ENCODE measurements at places on chromosomes 7 and 10.

DNA sequence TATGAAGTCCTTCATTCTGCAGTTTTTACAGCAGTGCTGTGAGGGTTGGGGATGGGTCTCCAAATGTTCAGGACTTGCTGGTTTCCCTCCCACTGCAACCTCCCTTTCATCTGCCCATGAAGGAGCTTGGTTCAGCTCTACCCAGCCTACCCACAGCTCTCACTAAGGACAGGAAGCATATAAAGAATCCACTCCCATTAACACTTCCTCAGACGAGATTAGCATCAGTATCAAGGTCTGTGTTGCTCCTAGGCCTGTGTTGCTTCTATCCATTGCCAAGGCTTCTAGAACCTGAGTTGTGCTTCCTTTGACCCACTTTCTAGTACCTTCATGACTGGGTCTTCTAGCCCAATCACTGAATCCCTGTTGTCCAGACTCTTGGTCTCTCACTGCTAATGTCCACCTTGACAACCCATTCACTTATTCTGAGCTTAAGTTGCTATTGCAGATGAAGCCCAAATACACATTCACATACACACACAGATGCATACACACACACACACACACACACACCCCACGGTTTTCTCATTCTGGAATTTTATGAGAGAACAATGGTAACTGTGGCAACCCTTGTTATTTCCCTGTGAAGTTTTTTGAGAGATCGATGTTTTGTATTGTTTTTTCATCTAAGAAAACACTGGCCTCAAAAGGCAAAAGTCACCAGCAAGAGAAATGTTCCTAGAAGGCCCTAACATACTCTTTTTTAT, 248.1 kb downstream of the MTERF1 start:
- DNase-seq: no peak

DNA sequence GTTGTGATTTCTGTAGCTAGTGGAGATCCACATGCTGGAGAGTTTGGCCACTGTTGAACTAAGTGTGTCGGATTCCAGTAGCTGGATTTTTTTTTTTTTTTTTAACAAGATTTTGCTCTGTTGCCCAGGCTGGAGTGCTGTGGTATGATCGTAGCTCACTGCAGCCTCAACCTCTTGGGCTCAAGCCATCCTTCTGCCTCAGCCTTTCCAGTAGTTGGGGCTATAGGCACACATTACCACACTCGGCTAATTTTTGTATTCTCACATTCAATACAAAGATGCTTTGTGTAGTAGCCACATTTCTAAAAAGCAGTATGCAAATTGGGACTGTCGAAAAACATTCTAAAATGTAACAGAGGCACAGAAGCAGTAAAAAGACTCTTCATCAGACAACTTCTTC, 63.5 kb downstream of the RABGEF1 start:
- DNase-seq: no peak

GRCh38 chr10:784403-785088, 95.1 kb upstream of the DIP2C start:
- DNase-seq: peak; percentile 48

GRCh38 chr10:86311190-86311589, 55.4 kb downstream of the GRID1 start:
- DNase-seq: no peak

GRCh38 chr10:72126184-72126871, 38.0 kb upstream of the SPOCK2 start:
- no peak for DNase-seq

GRCh38 chr7:157541295-157542067, 204.7 kb downstream of the DNAJB6 start:
- DNase-seq: no peak

DNA sequence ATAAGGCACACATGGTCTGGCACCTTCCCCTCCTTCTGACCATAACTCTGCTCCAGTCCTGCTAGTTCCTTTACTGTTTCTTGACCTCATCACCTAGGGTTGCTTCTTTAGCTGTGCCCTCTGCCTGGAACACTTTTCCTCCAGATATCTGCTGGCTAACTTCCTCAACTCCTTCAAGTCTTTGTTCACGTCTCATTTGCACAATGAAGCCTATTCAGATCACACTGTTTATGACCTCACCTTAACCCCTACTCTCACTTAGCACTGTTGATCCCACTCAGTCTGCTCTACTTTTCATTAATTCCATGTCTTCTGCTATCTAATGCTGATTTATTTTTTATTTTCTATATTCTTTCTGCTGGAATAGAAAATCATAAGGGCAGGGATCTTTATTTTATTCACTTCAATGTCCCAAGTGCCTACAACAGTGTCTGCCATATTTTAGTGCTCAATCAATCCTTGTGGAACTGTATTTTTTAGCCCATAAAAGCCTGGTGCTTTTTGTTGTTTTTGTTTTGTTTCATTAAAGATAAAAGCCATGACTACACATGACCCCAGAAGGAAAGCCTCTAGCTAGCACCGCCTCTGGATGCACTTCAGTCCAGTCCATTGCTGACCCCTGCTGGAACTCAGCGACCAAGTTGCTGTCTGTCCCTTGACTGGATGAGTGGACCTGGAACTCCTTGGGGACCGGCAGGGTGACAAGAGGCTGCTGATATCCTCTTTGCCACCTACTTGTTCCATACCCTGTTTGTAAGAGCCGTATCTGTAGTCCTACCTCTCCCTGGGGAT, 12.3 kb downstream of the KLF14 start:
- DNase-seq: no peak

DNA sequence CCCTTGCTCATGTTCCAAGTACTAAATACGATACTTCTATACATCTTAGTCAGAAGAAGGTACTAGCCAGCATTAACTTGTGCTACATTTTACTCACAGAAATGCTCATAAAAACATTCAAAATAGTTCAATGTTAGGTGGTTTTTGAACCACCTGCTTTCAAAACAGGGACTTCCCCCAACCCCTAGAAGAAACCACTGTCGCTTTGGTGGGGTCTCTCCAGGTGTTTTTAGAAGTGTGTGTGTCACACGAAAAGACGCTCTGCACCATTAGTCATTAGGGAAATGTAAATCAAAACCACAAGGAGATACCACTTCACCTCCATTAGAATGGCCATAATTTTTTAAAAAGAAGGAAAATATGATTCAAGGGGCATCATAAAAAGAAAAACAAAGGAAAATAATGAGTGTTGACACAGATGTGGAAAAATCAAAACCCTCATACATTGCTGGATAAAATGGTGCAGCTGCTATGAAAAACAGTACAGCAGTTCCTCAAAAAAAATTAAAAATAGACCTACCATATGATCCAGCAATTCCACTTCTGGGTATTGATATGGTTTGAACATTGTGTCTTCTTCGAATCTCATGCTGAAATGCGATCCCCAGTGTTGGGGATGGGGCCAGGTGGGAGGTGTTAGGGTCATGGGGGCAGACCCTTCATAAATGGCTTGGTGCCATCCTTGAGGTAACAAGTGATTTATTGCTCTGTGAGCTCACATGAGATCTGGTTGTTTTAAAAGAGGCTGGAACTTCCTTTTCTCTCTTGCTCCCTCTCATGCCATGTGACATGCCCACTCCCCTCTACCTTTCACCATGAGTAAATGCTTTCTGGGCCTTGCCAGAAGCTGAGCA, 74.2 kb downstream of the MALSU1 start:
- DNase-seq: peak; percentile 11

- no peak for DNase-seq
Measured at GRCh38 chr10:62696798-62697197, 107.7 kb upstream of the ADO start.

- DNase-seq: no peak
Measured at GRCh38 chr10:52597189-52597863, 175.3 kb downstream of the MBL2 start.

GRCh38 chr10:100020142-100020885, 10.6 kb upstream of the DNMBP start:
- DNase-seq: no peak

DNA sequence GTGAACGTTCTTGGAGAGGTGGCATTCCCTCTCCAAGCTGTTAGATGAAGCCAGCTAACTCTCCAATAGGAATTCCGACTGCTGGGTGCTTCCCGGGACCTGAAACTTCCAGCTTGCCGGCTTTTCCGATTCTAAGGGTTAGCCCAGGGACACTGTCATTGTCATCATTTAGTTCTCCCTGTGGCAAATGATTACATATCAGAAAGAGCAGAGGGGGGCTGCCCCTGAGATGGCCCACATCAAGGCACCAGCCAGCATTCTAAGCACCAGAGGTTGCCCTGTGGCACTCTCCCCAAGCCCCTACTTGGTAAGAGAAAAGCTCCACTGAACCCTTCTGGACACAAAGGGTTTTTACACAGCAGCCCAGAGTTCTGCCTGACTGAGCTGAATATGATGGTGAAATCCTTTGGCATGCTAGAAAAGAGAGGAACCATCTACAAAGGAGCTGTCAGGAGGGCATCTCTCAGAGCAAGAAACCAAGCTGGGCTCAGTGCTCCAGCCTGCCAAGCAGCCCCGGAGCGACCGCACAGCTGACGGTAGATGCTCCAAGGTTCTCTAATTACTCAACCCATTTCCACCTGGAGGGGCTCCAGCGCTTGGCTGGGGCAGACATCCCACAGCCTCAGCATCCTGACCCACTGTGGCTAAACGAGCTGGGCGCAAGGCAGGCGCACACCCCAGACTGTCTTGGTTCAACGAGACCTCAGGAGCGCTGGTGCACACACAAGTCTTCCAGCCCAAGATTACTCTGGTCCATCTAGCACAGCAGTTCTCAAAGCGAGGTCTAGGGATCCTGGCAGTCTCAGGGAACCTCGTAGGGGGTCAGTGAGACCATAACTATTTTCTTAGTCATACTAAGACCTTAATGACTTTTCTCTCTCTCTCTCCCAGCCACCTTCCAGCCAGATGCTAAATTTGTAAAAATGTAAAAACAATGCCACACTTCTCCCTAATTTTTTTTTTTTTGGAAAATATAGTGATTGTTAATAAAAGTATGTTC, 160.5 kb downstream of the GFRA1 start:
- DNase-seq: no peak

GRCh38 chr7:27171637-27172314, 2.3 kb downstream of the HOXA10 start:
- DNase-seq: no peak

- DNase-seq: no peak
Measured at GRCh38 chr10:124523901-124524300, 62.3 kb downstream of the LHPP start.

GRCh38 chr7:45495618-45496017, 78.5 kb upstream of the ADCY1 start:
- DNase-seq: no peak

- no peak for DNase-seq
Measured at GRCh38 chr7:140033036-140033435, 29.7 kb downstream of the PARP12 start.

DNA sequence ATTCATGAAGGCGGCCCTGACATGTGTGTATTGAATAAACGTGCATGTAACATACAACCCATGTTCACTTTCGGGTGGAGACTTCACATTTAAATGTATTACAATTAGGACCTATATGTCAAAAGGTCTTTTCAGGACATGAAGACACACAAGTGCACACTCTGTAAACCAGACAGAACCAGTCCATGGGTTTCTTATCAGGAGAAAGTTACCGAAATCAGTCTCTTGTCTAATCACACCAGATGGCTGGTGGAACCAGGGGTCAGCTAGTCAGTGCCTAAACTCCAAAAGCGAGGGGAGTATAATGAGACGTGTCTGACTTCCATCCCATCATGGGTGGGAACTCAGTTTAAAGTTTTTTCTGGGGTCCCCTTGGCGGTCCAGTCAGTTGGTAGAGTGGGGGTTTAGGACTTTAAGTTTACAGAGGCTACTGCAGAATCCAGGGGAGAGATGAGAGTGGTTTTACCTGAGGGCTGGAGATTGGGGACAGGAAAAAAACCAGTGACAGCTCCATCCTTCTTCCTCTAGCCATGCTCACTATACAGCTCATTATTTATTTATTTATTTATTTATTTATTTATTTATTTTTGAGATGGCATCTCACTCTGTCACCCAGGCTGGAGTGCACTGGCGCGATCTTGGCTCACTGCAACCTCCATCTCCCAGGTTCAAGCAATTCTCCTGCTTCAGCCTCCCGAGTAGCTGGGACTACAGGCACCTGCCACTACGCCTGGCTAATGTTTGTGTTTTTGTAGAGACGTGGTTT, 251.3 kb upstream of the LYZL1 start:
- no peak for DNase-seq

DNA sequence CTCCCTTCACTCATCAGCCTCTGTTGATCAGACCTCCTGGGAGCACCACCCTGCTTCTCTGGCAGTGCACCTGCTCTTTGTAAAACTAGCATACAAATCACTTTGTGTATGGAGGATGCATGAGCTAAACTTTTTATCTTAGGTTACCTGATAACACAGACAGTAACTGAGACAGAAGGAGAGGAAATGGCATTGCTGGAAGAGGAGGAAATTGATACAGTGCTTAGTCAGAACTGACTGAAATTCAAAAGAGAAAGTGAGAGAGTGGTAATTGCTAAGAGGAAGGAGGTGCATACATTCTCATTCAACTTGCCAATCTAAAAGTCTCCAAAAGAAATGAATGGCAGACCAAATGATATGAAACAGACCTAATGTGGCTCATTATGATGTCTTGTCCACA, 1120.7 kb downstream of the GATA3 start:
- peak; percentile 52 for DNase-seq

DNA sequence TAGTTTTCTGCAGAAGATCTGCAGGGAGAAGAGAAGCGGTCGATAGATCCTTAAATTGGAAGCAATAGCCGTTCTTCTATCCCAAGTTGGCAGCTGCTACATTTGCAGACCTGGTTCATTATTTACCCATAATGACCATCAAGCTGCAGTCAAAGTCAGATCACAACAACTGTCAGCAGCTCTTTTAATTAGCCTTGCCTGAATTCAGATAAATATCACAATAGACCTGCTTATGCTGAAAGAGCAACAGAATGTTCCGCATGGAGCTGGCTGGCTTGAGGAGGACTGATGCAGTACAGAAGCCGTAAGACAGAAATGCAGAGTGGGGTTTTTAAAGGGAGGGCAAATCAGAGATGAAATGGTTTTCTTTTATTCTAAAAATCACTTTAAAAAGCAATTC, 109.4 kb downstream of the HIBADH start:
- DNase-seq: no peak

DNA sequence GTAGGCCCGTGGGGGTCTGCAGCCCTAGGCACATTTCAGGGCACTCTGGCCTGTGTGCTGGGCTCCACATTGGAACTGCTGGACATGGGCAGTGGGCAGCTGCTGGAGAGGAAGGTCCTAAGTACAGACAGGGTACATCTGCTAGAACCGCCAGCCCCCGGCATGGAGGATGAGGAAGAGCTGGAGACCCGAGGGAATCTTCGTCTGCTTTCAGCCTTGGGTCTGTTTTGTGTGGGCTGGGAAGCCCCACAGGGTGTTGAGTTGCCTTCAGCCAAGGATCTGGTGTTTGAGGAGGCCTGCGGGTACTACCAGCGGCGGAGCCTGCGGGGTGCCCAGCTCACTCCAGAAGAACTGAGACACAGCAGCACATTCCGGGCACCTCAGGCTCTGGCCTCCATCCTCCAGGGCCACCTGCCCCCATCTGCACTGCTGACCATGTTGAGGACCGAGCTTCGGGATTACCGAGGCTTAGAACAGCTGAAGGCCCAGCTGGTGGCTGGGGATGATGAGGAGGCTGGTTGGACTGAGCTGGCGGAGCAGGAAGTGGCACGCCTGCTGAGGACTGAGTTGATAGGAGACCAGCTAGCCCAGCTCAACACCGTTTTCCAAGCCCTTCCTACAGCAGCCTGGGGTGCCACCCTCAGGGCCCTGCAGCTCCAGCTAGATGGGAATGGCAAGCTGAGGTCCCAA, 1.4 kb downstream of the HPS6 start:
- no peak for DNase-seq
